ENCODE measurements at places on chromosomes 12 and 14. TPM values are rescaled to one million over a fixed set of nuclear protein-coding genes. Genes with fewer than 3 reads are reported as not detected.

DNA sequence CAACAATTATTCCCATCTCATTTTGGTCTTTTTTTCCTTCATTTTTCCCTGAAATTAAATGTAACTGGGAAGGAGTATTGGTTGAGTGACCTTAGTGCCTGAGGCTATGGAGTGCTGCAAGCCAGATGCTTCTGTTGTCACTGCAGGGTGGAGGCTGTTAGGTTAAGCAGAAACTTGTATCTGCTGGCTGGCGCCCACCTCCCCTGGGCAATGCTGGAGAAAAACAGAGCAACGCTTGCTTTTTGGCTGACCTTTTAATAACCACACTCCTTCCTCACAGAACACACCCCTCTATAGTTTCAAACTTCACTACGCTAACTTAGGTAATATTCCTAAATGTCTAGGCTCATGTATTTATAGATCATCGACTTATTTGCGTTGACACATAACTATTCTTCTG lies 583.5 kb upstream of the NOVA1 start:
- no peak for DNase-seq

GRCh38 chr12:106954462-106955376 lies 988 bp upstream of the TMEM263 start:
- no peak for DNase-seq

The KRT83 gene
- total RNA-seq = not detected

GRCh38 chr14:91119556-91120311 lies 5.9 kb downstream of the DGLUCY start:
- no peak for DNase-seq

The MAP1LC3B2 gene
- 1.6 TPM for total RNA-seq

DNA sequence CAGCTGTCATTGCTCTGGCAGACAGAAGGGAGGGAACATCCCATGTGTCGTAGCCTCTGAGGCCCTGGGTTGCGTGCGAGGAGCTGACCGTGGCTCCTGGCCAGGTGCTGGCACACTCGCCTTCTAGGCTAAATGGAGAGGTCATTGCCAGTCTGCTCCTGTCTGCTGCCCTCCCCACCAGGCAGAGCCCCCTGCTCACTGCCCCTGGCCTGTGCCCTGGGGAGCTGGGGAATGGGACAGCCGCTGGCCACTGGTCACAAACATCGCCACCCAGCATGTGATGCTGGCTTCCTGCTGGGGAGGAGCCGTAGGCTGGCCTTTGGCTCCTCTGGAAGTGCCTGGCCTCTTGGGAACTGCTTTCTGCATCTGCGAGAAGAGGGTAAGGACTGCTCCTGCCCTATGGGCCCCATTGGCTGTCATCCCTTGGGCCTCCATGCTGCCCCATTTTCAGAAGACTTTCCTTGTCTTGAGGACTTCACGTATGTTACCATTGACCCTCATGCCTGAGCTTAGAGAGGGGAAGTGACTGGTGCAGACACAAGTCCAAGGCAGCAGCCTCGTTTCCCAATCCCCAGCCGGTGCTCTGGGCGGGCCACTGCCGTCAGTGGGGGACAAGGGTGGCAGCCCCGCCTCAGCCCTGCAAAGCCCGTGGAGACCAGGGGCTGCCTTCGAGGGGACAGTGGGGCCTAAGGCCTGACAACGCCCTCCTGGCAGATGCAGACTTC lies 2.0 kb upstream of the TNFAIP2 start:
- DNase-seq = no peak

The CFAP73 gene
- not detected for total RNA-seq

- no peak for DNase-seq
Measured at GRCh38 chr12:59874781-59875180, 279.0 kb downstream of the SLC16A7 start.
